ENCODE measurements at places on chromosomes 4 and X.

DNA sequence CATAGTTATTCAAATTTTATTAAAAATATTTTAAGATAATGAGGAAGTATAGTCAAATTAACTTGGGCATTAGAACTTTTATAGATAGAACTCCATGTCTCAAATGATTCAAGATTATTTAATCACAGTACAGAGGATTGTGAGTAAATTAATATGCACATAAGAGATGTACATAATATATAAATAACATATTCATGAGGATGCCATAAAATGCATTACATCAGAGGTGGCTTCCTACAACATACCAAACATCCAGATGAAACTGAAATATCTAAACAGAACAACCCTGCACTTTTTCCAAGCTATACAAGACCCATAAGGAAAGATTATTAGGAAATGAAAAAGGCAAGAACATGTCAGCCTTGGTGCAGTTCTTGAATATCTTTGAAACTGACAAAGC lies 91.3 kb upstream of the NAP1L5 start:
- DNase-seq: no peak

GRCh38 chrX:95645738-95646137 lies 1038.9 kb upstream of the DIAPH2 start:
- DNase-seq: no peak

- no peak for DNase-seq
These were observed at the start of gene ZNF732 for GRCh38 chr4:304969-305680. TSS of gene ZNF732 (minus strand) at chr4:305474. CDS start at chr4:305310, 164 bp downstream.

DNA sequence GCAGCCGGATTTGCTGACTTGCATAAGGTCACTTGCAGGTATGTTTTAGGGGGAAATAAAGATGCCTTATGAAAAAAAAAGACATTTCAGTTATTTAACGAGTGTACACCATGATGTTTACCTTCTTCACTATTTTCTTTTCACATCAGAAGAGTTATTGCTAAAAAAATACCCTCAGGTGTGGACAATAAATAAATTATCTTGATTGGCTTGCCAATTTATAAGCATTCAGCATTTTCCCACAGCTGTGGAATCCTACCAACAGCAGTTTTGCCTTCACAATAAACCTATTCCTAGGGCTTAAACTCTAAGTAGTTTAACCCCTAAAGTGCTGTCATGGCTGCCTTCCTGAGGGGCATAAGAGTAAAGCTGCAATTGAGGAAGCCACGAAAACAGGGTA lies 83.4 kb upstream of the S100G start:
- no peak for DNase-seq

DNA sequence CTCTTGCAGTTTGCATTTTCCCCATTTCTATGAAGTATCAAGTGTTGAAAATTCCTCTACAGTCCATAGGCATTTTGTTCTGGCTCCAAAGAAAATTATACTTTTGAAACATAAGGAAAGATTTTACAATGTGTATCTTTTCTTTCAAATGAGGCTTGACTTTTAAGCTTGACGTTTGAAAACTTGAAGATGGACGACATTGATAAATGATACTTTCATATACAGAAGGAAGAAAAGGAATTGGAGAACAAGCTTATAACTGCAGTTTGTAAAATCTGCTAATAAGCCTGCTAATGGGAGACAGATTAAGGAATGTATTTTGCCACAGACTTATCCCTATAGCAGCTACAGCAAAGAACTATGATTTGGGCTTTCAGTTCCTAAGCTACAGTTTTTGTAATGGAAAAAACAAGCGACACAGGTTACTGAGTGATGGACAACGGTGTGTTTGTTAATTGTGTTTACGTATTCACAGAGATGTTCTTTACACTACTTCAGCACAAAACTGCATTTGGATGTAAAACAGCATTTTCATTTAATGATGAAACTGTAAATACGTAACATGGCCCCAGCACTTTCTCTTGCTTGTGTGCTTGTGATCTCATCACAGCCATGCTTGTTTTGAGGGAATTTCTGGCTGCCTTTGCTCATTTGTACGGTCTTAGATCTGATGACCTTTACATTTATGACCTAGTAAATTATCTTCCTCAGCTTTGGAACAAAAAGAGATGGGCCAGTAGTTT lies 83.2 kb upstream of the FAT1 start:
- no peak for DNase-seq

All from DMS153 (cell line).